ENCODE measurements at places on chromosomes 12 and 14.

- DNase-seq = no peak
Observed at GRCh38 chr12:15774819-15775218, 14.4 kb downstream of the EPS8 start.

GRCh38 chr12:1882405-1882804 lies 36.0 kb downstream of the CACNA2D4 start:
- DNase-seq = no peak

DNA sequence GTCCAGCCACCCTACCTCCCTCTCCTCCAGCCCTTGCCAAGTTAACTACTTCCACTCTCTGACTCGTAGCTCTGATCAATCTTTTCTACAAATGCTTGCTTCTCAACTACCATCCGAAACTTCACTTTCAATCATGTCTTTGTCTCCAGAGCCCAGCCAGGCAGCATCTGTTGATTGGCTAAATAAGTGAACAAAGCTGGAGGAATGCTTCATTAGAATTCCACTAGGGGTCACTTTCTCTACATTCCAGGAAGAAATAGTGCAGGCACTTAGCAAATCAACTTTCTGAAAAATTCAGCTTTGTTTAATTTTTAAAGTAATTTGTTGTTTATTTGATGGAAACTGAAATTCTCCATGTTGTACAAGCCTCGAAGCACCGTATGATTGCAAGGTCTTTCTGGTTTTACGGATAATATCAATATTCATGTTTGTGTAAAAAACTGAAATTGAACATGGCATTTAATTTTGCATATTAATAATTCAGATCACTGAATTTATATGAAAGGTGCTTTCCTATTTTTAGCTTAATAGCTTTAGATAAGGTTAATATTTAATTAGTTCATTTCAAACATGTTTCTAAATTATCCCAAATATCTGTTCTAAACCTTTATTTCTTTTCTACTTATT lies 32.4 kb upstream of the HELB start:
- no peak for DNase-seq

DNA sequence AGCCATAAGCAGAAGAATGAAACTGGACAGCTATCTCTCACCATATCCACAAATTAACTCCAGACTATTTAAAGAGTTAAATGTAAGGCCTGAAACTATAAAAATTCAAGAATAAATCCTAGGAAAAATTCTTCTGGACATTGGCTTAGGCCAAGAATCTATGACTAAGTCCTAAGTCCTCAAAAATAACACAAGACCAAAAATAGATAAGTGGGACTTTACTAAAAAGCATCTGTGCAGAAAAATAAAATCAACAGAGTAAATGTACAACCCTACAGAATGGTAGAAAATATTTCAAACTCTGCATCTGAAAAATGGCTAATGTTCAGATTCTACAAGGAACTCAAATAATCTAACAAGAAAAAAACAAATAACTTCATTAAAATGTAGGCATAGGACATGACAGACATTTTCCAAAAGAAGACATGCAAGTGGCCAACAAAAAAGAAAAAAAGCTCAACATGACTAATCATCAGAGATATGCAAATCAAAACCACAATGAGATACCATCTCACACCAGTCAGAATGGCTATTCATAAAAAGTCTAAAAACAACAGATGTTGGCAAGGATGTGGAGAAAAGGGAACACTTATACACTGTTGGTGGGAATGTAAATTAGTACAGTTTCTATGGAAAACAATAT lies 61.0 kb upstream of the PPFIA2 start:
- DNase-seq = no peak

- DNase-seq = no peak
Observed at GRCh38 chr12:19712041-19712440, 272.7 kb downstream of the AEBP2 start.

GRCh38 chr12:50518090-50518489 lies 13.3 kb downstream of the DIP2B start:
- no peak for DNase-seq

DNA sequence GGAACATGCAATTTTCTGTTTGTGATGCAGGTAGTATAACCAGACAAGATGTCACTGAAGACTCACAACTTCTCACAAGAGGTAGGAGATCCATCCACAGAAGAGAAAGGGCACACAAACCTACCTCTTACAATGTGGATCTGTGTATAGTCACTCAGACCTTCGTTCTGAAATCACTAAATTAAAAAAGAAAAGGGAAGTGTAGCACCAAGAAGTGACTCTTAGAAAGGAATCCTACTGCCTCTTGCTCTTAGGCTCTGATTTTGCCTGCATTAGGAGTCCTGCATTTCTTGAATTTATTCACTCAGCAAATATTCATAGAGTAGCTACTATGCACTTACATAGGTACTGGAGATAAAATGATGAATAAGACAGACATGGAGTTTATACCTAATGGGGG lies 347.6 kb downstream of the BMP4 start:
- DNase-seq = no peak

DNA sequence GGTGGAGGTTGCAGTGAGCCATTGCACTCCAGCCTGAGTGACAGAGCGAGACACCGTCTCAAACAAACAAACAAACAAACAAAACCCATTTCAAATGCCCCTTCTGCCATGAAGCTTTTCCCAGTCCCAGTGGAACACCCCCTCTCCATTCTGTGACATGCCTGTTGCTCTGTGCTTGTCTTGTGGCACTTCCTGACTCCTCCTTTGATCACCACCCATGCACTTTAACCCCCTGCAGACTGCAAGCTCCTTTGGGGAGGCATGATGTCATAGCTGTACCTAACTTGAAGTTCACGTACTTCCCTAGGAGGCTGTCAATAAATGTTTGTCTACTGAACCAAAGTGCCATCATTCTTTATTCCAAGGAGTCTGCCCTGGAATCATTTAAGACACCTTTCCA lies 64.7 kb downstream of the TMCC3 start:
- DNase-seq = no peak

- no peak for DNase-seq
Observed at GRCh38 chr12:94649349-94650142, 811 bp downstream of the TMCC3 start.

- DNase-seq = no peak
Observed at GRCh38 chr12:50662116-50662510, 101.8 kb upstream of the ATF1 start.

Measured in activated T-cell treated with anti-CD3 and anti-CD28 coated beads for 24 hours (primary cell).